ENCODE measurements at places on chromosomes 6 and 20. TPM values are rescaled to one million over a fixed set of nuclear protein-coding genes. Genes with fewer than 3 reads are reported as not detected.

DNA sequence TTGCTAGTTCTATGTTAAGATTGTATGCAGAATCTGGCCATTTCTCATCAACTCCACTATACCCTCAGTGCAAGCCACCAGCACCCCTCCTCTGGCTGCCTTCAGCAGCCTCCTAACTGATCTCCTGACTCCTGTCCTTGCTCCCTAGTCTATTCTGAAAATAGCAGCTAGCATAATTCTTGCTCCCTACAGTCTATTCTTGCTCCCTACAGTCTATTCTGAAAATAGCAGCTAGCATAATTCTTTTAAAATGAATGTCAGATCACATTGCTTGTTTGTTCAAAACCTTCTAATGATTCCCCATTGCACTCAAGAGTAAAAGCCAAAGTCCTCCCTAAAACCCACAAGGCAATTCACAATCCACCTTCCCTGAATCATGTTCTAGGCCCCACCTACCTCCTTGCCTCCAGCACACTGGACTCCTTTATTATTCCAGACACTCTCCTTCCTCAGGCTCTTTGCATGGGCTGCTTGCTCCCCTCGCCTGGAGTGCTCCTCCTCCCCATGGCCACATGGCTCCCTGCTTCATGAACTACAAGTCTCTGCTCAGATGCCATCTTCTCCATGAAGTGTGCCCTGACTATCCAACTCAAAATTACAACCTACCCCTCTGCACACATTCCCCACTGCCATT, 164.2 kb upstream of the TNFAIP3 start:
- no peak overlapping the region for H3K4me3 ChIP-seq
- no peak for DNase-seq
- no peak overlapping the region for H3K27ac ChIP-seq
- no peaks in the 10 kb centered on the region for H3K27me3 ChIP-seq

GRCh38 chr6:12298995-12299394, 8.8 kb downstream of the EDN1 start:
- H3K4me1 ChIP-seq = peaks cover 22% of the 10 kb centered on the region
- no peak overlapping the region for H3K27ac ChIP-seq
- H3K27me3 ChIP-seq = no peaks in the 10 kb centered on the region
- no peak for DNase-seq
- H3K36me3 ChIP-seq = no peaks in the 10 kb centered on the region

- no peaks in the 10 kb centered on the region for H3K4me1 ChIP-seq
- no peaks in the 10 kb centered on the region for H3K36me3 ChIP-seq
- no peaks in the 10 kb centered on the region for H3K27me3 ChIP-seq
- no peak for DNase-seq
- H3K4me3 ChIP-seq = no peak overlapping the region
These were observed 520.2 kb downstream of the DOK5 start for GRCh38 chr20:54995553-54995952.

Gene C2
- 1.4 TPM for polyA plus RNA-seq

DNA sequence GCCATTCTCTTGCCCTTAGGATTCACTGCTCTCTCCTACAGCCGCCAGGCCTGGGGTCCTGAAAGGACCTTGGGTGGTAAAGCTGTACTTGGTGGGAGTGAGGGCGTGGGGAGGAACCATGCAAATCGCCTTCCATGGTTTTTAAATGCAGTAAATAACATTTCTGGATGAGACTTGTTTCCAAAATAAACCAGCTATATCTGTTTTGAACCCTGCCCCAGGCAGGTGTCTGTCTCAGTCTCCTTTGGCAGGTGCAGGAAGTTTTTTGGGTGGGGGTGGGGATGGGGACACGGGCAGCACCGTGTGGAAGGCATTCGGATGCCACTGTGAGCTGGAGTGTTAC, 14.3 kb downstream of the ITPA start:
- no peak for DNase-seq
- H3K36me3 ChIP-seq = peaks cover 10% of the 10 kb centered on the region
- H3K27me3 ChIP-seq = no peaks in the 10 kb centered on the region
- no peak overlapping the region for H3K4me3 ChIP-seq
- no peaks in the 10 kb centered on the region for H3K4me1 ChIP-seq

DNA sequence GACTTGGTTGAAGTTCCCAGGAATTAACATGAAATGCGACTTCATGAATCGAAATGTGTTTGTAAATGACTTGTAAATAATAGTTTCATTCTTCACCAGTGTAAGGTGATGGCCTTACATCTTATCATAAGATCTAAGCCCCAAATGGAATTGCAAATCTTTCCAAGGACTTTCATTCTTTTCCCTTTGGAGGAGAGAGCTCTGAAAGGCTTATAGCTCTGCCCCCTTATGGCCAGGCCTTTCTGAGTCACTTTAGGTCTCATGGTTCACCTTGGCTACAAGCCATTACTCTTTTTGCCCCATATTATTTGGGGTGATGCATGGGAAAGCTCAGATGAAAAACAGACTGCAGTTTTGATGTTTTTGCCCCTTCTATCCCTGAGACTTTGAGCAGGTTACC, 209.1 kb upstream of the BMP2 start:
- H3K4me1 ChIP-seq = peaks cover 15% of the 10 kb centered on the region
- H3K36me3 ChIP-seq = no peaks in the 10 kb centered on the region
- H3K27ac ChIP-seq = no peak overlapping the region

DNA sequence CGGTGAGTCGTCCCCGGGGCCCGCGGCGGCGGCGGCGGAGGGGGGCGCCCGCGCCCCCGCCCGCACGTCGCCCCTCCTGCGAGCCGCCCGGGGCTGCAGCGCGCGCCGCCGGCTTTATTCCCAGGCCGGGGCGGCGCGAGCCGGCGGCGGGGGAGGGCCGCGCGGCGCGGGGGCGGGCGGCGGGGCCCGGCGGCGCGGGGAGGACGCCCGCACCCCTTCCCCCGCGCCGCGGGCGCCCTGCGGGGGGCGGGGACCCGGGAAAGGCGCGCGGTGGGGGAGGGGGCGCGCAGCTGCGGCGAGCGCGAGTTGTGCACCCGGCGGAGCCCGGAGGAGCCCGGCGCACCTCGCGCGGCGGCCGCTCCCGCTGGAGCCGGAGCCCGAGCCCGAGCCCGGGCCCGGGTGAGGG, 646 bp downstream of the HMGA1 start:
- H3K27ac ChIP-seq = peak overlapping the region; percentile 42
- H3K36me3 ChIP-seq = peaks cover 6% of the 10 kb centered on the region
- peaks cover 30% of the 10 kb centered on the region for H3K4me1 ChIP-seq
- DNase-seq = peak; percentile 64

GRCh38 chr6:32825966-32826365, 9.2 kb upstream of the HLA-DOB start:
- no peaks in the 10 kb centered on the region for H3K27me3 ChIP-seq
- H3K36me3 ChIP-seq = no peaks in the 10 kb centered on the region
- H3K4me1 ChIP-seq = peaks cover 5% of the 10 kb centered on the region
- DNase-seq = peak; percentile 71

- no peaks in the 10 kb centered on the region for H3K36me3 ChIP-seq
- H3K4me1 ChIP-seq = peaks cover 40% of the 10 kb centered on the region
- H3K4me3 ChIP-seq = peak overlapping the region; percentile 90
- H3K27ac ChIP-seq = peak overlapping the region; percentile 89
- H3K27me3 ChIP-seq = no peaks in the 10 kb centered on the region
These were observed 2.2 kb downstream of the QKI start for GRCh38 chr6:163416557-163417253.

GRCh38 chr6:16067568-16067967, 61.3 kb upstream of the MYLIP start:
- no peak for DNase-seq
- H3K36me3 ChIP-seq = no peaks in the 10 kb centered on the region
- no peaks in the 10 kb centered on the region for H3K4me1 ChIP-seq

- peaks cover 16% of the 10 kb centered on the region for H3K4me1 ChIP-seq
- no peak overlapping the region for H3K27ac ChIP-seq
- no peaks in the 10 kb centered on the region for H3K36me3 ChIP-seq
- H3K4me3 ChIP-seq = no peak overlapping the region
These were observed 93.3 kb downstream of the SNX5 start for GRCh38 chr20:17875106-17875980.

GRCh38 chr6:146548898-146549374, 5.3 kb downstream of the RAB32 start:
- no peak overlapping the region for H3K27ac ChIP-seq
- H3K27me3 ChIP-seq = no peaks in the 10 kb centered on the region
- no peak for DNase-seq

DNA sequence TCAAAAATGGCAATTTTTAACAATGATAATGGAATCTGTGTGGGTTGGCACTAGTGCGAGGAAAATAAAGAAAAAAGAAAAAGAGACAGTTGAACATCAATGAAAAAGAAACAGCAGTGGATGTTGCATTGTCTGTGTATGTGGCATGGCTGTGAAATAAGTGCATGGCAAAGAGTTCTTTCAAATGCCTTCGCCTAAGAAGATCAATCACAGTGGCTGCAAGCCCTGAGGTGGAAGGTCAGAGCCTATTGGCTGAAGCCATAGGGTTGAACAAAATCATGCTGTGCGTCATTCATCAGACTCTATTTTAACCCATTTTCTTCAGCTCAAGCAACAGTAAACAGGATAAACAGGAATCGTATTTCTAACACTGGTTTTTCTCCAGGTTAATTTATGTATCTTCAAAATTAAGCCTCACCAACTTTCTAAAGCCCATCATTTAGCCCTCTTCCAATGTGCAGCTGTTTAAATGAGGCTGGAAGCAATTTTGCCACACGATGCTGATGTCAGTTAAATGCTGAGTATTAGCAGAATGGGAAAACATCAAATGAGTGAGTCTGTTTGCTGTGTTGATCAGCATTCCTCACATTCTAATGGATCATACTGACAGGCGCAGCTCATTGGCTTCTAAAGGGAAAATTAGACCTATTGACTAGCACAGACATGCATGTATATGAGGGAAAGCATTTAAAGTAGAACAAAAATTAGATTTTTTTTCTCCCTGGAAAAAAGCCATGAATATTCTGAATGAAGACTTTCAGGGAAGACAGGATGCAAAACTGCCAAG, 955.9 kb upstream of the EYS start:
- no peaks in the 10 kb centered on the region for H3K36me3 ChIP-seq
- H3K27me3 ChIP-seq = no peaks in the 10 kb centered on the region
- no peaks in the 10 kb centered on the region for H3K4me1 ChIP-seq
- no peak overlapping the region for H3K4me3 ChIP-seq
- no peak for DNase-seq

DNA sequence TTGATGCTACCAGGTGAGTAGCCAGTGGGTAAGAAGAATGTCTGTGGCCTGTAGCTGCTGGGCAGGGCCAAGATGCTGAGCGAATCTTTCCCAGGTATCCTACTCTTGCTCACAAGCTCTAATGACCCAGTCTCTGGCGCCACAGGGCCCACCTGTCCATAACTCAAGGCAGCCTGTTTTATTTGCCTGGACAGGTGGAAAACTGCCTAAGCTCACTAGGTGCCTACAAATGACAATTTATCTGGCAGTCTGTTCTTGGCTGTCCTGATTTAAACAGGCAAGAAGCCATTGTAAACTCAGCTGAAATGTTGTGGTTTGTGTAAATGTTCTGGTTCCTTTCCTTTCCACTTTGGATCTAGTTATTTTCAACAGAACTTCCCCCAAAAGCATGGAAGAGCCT, 113.3 kb downstream of the TCP11 start:
- H3K27me3 ChIP-seq = no peaks in the 10 kb centered on the region
- peaks cover 34% of the 10 kb centered on the region for H3K4me1 ChIP-seq
- H3K4me3 ChIP-seq = no peak overlapping the region

Gene TP53INP2
- polyA plus RNA-seq = 4.9 TPM

Gene MDFI
- not detected for polyA plus RNA-seq

Gene ARMH2
- not detected for polyA plus RNA-seq

DNA sequence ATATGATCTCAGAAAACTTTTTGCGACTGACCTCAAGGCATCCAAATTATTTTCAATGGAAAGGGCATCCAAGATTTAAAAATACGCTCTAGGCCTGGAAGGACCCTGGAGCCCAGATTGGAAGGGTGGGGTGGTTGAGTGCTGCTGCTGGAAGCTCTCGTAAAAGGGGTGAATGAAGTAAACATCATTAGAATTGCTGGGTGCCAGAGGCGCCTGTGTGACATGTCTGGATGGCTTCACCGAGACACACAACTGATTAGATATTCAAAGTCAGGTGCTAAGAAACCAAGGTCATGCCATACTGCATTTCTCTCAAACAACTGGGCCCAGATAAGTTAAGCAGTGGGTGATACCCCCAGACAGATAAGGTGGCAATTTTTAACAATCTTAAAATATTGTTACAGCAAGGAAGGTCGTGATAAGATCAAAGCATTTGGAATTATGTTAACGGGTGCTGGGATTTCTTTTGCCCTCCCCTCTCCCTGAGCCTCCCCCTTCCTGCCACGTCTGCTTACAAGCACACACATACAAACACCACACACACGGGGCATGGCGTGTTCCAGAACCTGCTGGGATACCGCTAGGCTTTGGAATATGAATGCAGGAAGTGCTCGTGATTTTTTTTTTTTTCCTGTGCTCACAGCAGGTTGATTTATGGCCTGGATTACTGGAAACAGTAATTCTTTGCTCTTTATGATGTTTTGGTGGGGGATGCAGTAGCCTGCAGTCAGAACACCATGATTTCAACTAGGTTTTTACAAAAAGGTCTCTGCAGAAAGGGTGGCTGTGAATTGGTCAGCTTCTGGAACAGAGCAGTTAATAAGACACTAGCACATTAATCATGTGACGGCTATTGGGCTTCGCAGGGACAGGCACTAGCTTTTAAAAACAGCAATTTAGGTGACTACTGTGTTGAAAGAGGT, 551.2 kb downstream of the QKI start:
- H3K4me1 ChIP-seq = no peaks in the 10 kb centered on the region
- H3K27ac ChIP-seq = no peak overlapping the region
- no peaks in the 10 kb centered on the region for H3K27me3 ChIP-seq
- DNase-seq = no peak
- H3K4me3 ChIP-seq = no peak overlapping the region
